Renal cortical epithelial cell (primary cell): ENCODE measurements at places on chromosomes 7 and 10.

GRCh38 chr7:31796375-31796774, 109.4 kb downstream of the PPP1R17 start:
- DNase-seq, result peak; percentile 26

GRCh38 chr10:58942724-58943123, 233.7 kb upstream of the PHYHIPL start:
- DNase-seq, result no peak

- peak; percentile 49 for DNase-seq
Observed at GRCh38 chr7:28430616-28431015, 18.3 kb downstream of the CREB5 start.

DNA sequence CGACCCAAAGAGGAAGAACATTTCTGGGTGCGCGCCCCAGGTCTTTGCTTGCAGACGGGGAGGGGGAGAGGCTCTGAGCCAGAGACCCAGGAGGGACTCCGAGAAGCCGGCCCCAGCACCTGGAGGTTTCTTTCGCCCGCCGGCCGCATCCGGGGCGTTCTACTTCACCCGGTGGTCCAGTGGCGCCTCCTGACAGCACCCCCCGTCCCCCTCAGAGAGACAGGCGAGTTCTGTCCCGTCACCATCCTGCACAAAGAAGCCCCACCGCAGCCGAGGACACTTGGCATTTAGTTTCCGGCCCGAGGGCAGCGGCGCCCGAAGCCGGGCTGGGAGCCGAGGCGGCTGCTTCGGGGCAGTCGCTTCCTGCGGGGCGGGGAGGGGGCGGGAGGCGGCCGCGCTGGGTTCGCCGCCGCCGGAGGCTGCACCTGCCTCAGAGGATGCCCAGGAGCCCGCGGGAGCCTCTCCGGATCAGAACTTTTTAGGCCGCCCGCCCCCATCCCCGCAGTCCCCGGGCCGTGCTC, at the start of gene TMEM178B:
Gene TMEM178B, plus strand, starts transcription at position 424 of the 521 bp plus-strand sequence.
- no peak for DNase-seq

- no peak for DNase-seq
Observed at GRCh38 chr10:30160271-30160982, 101.0 kb upstream of the JCAD start.

DNA sequence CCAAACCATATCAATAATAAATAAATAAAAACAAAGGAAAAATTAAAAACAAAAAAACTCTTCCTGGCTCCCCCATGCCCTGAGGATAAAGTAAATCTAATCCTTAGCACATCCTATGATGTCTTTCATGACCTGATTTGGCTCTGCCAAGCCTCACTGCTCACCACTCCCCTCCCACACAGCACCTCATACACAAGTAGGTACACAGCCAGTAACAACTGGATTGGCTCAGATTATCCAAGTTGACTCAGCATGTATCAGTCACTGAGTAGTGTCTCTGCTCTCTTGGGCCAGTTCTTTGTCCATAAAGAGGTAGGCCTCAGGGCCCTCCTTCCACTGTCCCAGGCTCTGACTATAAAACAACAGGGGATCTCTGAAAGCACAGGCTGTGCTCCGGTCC, 99.6 kb downstream of the STRA8 start:
- DNase-seq, result peak; percentile 97

- DNase-seq, result peak; percentile 84
Observed at GRCh38 chr10:103709341-103709920, 145.9 kb downstream of the SH3PXD2A start.

- no peak for DNase-seq
Observed at GRCh38 chr7:216360-217300, 24.3 kb downstream of the FAM20C start.

- DNase-seq, result no peak
Observed at GRCh38 chr10:25614652-25615051, 319.4 kb upstream of the MYO3A start.

- no peak for DNase-seq
Observed at GRCh38 chr10:133397938-133398337, 4.0 kb downstream of the MTG1 start.
